ENCODE measurements at places on chromosomes 2 and 18.

GRCh38 chr2:238845583-238846377, 2.1 kb upstream of the TWIST2 start:
- DNase-seq: no peak

DNA sequence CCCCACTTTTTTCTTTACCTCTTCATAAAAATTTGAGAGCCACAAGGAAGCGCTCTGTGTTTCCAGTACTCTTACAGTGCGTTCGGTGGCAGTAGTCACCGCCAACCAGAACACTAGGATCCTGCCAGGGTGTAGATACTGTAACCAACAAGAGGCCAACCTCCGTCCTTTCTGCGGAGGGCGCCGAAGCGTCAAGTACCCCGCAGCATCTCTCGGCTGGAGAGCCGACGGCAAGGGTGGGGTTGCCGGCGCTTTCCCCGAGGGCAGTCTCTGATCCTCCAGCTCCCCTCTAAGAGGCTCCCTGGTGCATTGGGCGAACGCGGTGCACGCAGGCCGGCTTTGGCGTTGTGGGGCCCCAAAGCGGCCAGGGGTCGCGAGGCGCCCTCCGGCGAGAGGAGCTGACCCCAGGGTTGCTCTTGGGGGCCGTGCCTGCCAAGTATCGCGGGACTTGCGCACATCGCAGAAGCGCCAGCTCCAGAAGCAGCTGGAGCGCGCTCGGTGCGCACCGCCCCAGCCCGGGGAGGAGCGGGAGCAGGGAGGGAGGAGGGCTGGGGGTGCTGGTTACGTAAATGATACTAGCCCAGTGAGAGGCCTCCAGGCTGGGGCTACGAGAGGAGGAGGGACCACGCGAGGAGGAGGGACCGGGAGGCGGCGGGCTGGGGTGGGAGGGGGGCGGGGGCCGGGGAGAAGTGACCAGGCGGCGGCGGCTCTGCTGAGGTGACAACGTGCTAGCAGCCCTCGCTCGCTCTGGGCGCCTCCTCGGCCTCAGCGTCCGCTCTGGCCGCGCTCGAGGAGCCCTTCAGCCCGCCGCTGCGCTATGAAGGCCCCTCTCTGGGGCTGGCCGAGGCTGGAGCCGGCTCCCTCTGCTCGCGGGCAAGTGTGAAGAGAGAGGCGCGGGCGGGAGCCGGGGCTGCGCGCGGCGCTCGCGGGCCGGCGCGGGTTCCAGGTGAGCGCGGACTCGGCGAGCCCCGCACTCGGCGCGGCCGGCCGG, at the start of gene GALNT13:
Gene GALNT13, plus strand, starts transcription at position 692 of the 991 bp plus-strand sequence.
- DNase-seq: no peak

DNA sequence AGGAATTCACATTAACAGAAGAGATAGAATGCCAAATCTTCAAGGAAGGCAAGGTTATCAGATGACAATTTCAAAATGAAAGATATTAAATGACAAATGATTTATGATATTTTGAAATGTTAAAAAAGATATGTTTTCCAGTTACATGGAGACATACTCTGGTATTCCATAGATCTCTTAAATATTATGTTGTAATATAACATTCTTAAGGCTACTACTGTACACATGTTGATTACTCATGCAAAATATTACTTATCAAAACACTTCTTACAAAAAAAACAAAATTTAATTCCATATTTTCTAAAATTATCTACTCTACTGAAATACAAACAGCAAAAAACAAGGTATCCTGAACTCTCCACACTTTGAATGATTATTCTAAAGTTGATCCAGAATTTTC, 22.9 kb downstream of the RTTN start:
- DNase-seq: no peak

DNA sequence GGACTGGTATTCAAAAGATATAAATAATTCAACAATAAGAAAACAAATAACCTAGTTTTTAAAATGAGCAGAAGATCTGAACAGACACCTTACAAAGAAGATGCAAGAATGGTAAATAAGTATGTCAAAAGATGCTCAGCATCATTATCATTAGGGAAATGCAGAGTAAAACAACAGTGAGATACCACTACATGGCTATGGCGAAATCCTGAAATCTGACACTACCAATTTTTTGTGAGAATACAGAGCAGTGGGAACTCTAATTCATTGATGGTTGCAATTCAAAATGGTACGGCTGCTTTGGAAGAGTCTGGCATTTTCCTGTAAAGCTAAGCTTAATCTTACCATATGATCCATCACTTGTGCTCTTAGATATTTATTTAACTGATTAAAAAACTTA, 151.8 kb downstream of the UBR3 start:
- no peak for DNase-seq

- DNase-seq: no peak
Measured at GRCh38 chr2:133231264-133231663, 337.0 kb downstream of the NCKAP5 start.

- DNase-seq: no peak
Measured at GRCh38 chr2:42486145-42486906, 7.5 kb downstream of the KCNG3 start.

DNA sequence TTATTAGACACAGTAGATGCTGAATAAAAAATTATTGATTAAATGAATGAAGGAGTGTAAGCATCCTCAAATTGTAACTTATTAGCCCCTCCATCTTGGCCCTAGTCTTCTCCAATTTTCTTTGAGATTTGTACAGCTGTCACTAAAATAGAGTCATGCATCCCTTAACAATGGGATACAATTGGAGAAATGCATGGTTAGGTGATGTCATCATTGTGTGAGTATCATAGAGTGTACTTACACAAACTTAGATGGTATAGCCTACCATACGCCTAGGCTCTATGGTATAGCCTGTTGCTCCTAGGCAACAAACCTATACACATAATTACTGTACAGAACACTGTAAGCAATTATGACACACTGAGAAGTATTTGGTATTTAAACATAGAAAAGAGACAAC, 38.3 kb upstream of the ZNF385B start:
- no peak for DNase-seq

DNA sequence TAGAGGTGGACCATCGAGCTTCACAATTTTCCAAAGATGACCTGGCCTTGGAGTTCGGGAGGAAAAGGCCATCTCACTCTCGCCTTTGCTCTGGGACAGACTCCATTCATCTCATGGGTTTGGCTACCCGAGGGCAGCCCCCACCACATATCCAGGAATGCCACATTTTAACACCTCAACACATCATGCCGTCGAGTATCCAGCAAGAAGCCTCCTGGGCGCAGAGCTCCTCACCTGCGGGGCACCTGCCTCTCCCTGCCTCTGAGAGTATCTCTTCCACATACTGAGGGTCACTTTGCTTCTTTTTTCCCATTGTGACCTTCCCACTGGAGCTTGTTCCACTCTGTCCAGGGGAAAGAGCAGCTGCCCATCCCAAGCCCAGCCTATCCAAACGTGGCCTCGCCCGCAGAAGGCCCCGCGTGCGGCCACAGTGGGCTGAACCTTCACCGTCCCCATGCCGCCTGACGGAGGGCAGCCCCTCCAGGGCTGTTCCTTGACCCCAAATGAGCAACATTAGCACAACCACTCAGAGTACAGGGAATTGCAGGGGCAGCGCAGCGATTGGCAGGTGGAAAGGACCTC, 5.5 kb upstream of the LIMS2 start:
- DNase-seq: no peak

DNA sequence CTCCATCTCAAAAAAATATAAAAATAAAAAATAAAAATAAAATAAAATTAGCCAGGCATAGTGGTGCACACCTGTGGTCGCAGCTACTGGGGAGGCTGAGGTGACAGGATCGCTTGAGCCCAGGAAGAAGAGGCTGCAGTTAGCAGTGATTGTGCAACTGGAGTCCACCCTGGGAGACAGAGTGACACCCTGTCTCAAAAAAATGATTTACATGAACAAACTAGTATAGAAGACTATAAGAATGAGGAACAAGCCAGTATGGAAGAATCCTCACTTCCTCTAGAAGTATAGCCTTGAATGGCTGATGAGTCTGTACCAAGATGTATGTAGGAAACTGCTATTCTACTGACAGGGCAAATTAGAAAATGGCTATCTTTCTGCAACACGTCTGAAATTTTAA, 10.9 kb downstream of the YES1 start:
- no peak for DNase-seq

- no peak for DNase-seq
Measured at GRCh38 chr2:62254424-62255266, 58.7 kb downstream of the B3GNT2 start.

DNA sequence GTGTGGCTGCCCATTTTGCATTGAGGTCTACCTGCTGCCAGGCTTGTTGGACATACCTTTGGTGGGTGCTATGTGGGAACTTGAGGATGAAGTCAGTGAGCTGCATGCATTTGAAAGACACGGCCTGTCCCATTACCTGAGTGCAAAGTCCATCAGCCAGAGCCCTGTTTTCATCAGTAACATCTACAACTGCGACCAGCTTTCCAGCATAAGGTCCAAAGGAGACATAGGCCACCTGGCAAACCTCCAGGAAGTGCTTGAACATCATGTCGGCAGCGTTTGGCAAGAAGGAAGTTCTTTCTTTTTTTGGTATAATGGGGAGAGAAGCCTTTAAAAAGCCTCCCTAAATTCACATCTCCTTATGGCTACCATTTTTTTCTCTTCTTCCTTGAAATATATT, 143.1 kb downstream of the FAM161A start:
- no peak for DNase-seq

GRCh38 chr2:133838642-133839365, 270.5 kb upstream of the NCKAP5 start:
- no peak for DNase-seq

DNA sequence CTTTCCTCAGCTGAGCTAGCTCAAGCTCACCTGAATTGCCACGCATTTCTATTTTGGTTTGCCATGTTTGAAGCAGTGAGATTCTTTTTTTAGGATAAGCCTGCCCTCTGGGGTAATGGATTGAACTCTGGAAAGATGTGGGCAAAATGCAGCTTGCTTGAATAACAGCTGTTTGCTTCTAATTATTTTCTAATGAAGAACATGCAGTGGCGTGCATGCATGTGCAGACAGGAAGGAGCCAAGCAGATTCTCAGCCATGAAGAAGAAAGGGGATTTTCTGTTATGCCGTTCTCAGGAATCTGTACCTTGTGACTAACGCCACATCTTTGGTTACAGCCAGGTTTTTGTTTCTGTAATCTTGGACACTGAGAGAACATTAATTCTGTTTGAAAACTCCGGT, 171.2 kb downstream of the ANTXR1 start:
- no peak for DNase-seq

DNA sequence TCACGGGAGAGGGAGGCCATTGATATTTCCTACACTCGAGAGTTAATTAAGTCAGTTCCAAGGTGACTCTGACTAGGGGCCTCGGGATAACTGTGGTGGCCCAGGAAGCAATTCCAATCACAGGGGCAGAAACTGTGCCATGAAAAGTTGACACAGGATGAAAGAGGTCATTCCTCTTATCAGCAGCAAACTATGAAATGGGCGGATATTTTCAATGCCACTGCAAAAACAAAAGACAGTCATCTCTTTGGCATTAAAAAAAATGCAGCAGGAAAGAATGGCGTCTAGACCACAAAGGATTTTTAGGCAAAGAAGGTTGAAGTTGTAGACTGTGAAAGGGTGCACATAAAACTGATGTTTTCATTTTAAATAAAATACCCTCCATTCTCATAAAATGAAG, 50.0 kb downstream of the TGIF1 start:
- DNase-seq: no peak

GRCh38 chr18:61992923-61993322, 100.1 kb upstream of the RNF152 start:
- no peak for DNase-seq

DNA sequence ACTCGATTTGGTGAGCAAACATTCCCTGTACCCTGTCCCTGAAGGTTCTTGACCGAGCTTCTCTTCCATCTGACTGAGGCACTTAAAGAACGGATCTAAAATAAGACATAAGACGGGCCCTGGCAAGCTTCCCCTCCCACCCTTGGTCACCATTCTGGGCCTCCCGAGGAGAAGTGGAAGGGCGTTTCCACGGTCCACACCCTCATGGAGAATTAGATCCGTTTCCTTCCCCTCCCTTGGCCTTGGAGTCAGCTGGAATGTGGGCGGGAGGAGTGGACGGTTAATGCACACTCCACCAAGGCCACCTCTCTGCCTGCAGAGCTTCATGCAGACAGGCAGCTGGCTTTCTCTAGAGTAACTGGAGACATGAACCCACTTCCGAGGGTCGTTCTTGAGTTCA, 257.3 kb upstream of the APCDD1 start:
- no peak for DNase-seq

DNA sequence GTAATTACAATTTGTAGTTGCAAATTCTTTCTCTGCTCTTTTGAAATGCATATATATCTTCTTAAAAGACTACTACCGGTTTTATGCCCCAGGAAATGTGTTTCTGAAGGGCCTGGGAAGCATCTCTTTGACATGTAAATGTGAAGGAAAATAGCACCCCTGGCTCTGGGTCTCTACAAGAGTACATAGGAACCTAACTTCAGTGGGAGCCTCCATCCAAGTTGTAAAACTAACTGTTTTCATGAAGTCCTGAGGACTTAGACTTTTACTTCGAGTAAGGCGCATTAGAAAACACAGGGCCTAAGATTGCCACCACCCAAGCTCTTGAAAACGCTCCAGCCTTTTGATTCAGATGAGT, 99.4 kb downstream of the CBLN2 start:
- DNase-seq: no peak

GRCh38 chr18:69956665-69957620, 9.3 kb upstream of the CD226 start:
- DNase-seq: no peak

DNA sequence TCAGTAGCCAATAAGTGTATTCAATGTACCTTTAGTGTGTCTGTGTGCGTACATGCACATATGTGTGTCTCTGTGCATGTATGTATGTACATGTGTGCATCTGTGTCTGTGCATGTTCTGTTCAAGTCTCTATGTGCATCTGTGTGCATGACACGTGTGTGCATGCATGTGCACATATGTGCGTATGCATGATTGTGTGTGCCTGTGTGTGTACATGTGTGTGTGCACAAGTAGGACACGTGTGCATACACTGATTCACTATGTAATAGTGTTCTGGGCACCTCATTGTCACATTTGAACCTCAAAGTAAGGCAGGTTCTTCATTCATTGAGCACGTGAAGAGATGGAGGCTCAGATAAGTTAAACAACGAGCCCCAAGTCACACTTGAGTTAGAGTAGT, 142.6 kb upstream of the COPS8 start:
- no peak for DNase-seq

DNA sequence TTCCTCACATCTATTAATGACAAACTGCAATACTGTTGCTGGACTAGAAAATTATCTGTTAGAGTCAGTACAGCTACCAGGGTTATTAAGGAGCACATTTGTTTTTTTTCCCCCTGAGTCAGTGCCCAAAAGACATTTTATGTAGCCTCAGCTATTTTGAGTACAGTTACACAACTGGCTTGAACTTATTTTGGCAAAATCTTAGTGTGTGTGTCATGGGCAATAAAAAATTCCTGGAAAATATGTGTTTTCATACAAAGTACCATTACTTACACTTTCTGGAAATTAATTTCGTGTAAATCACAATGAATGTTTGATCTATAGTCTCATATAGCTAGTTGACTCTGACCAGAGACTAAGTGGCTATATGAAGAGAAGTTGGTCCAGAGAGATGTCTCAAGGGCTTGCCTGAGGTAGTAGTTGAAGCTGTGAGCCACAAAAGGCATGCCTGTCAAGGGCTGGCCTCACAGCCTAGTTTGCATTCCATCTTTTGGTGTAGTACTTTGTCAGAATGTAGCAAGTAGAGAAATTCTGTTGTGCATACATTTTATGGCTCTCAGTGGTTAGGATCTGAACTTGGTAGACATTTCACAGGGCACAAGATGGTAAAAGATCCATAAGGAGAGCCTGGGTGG, 283.4 kb downstream of the MTX2 start:
- DNase-seq: no peak

Data from AG04450 (cell line).